NCI-H2081 (cell line): ENCODE measurements at places on chromosomes 16 and 17.

DNA sequence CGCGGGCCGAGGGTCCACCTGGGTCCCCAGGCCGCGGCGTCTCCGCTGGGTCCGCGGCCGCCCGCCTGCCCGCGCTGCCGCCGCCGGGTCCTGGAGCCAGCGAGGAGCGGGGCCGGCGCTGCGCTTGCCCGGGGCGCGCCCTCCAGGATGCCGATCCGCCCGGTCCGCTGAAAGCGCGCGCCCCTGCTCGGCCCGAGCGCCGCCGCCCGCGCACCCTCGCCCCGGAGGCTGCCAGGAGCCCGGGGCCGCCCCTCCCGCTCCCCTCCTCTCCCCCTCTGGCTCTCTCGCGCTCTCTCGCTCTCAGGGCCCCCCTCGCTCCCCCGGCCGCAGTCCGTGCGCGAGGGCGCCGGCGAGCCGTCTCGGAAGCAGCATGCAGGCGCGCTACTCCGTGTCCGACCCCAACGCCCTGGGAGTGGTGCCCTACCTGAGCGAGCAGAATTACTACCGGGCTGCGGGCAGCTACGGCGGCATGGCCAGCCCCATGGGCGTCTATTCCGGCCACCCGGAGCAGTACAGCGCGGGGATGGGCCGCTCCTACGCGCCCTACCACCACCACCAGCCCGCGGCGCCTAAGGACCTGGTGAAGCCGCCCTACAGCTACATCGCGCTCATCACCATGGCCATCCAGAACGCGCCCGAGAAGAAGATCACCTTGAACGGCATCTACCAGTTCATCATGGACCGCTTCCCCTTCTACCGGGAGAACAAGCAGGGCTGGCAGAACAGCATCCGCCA is 504 bp downstream of the FOXC2 start:
- no peak for DNase-seq

DNA sequence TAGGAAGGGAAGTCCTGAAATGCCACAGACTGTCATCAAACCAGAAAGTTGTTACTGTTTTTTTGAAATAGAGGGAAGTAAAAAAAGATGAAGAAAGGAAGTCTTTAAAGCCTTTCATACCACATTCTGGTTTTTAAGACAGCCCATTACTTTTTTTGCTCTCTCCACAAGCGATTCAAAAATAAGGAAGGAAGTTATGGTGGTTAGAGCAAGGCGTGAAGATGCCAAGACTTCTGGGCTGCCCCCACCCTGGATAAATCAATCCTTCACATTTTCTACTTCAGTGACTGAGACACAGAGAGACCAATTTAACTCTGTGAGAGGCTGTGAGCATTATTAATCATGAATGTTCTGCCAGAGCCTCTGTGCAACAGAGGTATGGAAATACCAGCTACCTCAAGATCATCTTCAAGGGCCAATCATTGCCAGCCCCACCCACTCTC is 82.3 kb upstream of the BCAR1 start:
- no peak for DNase-seq

DNA sequence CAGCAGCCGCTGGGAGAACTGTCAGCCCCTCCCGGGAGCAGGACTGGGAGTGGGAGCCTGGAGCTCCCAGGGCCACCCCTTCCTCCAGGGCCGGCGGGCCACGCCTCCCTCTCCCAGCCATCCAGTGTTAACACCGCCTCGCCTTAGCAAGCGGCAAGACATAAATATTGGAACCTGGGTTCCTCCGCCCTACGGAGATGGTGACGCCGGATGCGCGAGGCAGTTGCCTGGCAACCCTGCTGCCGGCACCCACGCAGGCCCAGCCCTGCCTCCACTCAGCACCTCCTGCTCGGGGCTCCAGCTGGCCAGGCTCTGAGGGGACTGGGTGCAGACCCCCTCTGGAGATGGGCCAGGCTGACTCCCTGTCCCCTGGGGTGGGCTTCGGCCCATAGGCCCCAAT is 27.4 kb upstream of the CACNA1H start:
- peak; percentile 12 for DNase-seq

GRCh38 chr17:35080536-35080935 is 17.0 kb upstream of the RFFL start:
- no peak for DNase-seq

- no peak for DNase-seq
Observed at GRCh38 chr16:59295993-59296736, 562.0 kb upstream of the GOT2 start.

DNA sequence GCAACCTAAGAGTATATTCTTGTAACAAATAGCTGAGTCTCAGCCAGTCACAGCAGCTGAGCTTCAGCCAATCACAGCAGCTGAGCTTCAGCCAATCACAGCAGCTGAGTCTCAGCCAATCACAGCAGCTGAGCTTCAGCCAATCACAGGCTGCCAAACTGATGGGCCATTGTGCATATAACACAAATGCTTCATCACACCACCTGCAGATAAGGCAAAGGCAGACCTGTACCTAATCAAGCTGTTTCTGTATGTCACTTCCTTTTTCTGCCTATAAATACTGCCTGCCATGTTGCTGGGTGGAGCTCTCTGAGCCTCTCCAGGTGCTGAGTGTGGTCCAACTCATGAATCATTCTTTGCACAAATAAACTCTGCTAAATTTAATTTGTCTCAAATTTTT is 19.9 kb downstream of the MYH13 start:
- no peak for DNase-seq

DNA sequence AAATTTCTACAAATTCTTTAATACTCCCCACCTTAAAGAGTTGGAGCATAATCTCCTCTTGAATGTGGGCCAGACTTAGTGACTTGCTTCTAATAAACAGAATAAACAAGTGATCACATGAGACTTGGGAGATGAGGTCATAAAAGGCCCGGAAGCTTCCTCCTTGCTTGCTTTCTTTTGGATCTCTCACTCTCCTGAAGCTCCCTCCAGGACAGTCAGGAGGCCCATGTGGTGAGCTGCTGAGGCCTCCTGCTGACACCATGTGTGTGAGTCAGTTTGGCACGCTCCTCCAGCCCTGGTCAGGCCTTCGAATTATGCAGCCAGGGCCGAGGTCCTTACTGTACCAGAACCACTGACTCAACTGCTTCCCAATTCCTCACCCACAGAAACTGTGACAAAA is 53.2 kb downstream of the NDEL1 start:
- no peak for DNase-seq

GRCh38 chr16:2037115-2037514 is 10.4 kb downstream of the NHERF2 start:
- no peak for DNase-seq

DNA sequence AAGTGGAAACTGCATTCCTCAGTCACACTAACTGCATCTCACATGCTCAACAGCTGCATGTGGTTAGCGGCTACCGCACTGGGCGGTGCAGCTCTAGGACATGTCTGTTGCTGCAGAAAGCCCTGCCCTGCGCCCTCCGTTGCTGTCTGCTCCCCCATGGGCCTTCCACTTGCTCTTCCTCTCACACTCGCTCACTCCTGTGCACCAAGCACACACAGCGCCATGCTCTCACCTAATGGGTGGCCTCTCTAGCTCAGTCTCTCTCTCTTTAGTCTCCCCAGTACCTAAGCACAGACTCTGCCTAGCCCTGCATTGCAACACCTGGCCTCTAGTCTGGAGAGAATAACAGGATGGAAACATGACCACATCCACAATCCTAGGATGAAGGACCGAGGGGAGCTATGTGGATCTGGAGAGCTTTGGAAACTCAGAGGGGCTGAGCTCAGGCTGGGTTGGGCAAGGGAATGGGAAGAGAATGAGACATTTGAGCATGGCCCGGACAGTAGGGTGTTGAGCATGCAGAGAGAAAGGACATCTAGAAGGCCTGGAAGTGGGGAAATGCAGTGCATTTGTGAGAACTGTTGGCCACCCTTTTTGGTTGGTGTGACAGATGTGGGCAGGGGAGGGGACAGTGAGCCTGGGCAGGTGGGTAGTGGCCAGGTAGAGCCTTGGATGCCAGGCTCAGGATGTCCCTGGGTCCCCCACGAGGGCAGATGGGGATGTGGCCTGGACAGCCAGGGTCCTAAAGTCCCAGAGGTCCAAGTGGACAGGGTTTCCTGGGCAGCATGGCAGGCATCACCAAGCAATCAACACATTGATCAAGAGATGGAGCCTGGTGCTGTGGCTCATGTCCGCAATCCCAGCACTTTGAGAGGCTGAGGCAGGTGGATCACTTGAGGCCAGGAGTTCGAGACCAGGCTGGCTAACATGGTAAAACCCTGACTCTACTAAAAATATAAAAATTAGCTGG is 16.1 kb downstream of the SGCA start:
- DNase-seq: no peak

- DNase-seq: no peak
Observed at GRCh38 chr17:53191878-53192277, 630.8 kb upstream of the KIF2B start.

DNA sequence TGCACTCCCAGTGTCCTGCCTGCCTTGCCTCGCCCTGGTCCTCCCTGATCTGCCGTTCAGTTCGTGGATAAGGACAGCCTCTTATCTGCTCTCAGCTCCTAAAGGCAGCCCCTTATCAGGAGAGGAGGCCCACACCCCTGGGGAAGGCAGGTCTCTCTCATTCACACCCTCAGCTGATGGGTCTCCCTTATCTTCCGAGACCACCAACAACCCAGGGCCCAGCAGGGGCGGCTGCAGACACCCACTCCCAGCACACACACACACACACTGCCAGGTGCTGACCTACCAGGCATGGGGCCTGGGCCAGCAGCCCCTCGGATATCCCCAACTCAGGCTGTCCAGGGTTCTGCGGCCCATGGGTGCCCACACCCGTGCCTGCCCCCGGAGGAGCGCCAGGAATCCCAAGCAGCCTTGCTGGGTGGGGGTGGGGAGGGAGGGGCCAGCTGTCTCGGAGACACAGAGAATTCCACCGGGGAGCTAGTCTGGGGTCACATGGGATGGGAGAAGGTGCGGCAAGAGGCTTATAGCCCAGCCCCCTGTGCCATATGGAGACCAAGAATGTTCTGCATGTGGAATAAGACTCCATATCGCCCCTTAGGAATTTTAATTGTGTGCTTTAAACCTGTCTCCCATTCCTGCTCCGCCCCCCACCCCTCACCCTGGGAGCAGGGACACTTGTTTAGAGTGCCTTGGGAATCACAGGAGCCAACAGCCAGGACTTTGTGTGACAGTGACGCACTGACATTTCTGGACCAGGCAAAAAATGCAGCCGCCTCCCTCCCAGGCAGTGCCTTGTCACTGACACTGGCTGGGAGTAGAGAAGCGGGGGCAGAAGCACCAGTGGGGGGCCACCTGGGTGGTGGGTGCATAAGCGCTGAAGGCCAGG is 41.9 kb upstream of the EMP2 start:
- no peak for DNase-seq

DNA sequence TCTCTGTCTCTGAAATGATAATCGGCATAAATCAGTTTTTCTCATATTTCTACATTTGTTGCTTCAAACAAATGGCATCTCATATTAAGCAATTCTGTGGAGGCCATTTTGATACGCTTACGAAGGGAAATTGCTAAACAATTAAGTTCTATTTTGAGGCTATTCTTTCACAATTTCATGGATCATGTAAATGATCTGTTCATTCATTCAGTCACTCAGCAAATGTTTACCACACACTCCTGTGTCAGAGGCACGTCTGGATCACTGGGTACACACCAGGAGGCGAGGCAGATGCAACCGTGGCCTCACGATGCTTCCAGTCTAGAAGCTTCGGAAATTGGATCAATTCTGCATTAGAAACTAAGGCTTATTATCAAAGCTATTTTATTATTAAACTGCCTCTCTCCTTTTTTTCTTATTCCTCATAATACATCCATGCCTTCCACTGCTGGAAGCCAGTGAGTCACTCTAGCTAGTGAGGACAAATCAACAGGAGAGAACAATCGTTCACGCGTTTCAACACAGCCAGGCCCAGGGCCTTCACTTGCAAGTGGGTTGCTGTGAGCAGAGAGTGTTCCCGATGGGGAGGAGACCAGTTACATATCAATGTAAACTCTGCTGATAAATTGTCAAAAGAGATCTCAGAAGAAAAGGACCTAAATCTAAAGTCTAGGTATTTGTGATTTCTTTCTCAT is 11.3 kb upstream of the SLC39A11 start:
- no peak for DNase-seq

DNA sequence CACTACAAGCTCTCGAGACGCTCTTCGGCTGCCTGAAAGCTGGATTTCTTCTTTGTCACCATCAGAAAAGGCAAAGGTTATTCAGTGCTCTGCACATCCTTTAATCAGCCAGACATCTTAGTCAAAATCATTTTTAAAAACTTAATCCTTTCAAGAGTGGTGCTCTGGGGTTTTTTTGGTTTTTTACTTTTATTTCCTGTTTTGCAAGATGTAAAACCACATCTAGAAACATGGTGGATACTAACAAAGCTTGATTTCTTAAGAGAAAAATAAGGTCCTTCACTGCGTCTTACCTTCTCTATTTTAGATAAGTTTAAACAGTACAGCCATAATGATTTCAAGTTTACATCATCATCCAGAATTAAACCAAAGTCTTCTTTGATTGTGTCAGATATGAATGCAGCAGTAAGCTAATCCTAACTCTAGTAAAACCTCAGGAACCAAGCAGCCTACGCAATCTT is 6.3 kb downstream of the ANKRD11 start:
- DNase-seq: no peak

- DNase-seq: no peak
Observed at GRCh38 chr16:25177831-25178688, 38.7 kb upstream of the AQP8 start.

- DNase-seq: peak; percentile 88
Observed at GRCh38 chr16:14285513-14286367, 214.6 kb downstream of the MRTFB start.

DNA sequence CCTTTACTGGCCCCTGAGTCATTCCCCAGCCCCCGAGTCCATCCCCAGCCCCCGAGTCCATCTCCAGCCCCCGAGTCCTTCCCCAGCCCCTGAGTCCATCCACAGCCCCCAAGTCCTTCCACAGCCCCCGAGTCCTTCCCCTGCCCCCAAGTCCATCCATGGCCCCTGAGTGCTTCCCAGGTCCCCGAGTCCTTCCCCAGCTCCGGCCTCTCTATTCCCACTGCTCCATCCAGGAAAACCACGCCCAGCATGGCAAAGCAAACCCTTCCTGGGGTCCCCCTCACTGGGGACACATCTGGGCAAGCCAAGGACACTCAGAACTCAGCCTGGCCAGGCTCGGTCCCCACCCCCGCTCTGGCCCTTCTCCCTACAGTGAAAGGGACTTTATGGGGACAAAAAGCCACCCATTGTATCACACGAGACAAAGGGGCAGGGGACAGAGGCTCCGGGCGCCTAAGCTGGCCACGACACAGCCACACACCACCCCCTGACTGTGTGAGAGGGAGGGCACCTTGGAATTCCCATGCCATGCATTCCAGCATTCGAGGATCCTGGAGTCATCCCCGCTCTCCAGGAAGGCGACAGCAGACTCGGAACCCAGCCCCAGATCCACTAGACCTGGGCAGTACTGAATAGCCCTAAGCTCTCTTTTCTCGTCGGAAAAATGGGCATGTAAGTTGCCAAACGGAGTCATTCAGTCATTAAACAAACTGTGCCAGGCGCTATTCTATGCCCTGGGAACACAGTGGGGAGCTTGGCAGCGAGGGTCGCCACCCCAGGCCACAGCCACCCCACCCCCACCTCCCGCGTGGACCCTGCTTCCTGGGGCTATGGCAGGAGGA is 14.0 kb downstream of the PLLP start:
- DNase-seq: no peak

- peak; percentile 6 for DNase-seq
Observed at GRCh38 chr17:45719335-45720071, 64.6 kb upstream of the CRHR1 start.

- DNase-seq: no peak
Observed at GRCh38 chr17:70105641-70106040, 30.6 kb downstream of the KCNJ16 start.
